ENCODE measurements at places on chromosomes 4 and X.

DNA sequence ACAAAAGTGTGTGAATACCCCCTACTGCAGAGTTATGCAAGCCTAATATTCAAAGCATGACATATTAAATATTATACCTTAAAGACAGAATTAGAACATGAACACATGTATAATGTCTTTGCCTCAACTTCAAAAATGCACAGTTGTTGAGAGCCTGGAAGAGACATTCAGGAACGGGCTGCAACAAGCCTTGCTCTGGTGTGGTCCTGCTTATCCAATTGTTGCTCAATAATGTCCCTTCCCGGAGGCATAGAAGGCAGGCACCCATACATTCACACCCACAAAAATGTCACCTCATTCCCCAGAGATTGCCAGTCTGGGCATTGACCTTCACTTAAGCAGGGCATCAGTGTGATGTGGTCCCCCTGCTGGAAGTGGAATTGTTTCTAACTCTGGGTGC, 238.8 kb downstream of the CBR4 start:
- DNase-seq = no peak

GRCh38 chrX:34629572-34629971, 27.5 kb downstream of the TMEM47 start:
- no peak for DNase-seq

GRCh38 chrX:130680164-130681035, 222.6 kb downstream of the ENOX2 start:
- no peak for DNase-seq

DNA sequence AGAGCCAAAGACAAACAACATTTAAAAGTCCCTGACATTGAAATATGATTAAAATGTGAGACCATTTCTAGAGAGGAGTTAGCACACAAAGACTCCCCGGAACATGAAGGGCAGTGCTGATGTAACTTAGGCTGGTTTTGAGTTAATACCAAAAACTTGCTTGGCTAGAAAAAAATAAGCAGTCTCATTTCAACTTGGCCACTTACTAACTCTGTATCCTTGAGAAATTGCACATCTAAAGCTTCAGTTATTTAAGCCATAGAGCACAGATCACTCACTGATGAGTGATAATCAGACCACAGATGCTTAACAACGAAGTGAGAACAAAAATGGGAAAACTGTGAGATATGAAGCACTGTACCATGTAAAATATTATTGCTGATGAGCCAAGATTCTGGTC, 65.9 kb upstream of the MAOA start:
- DNase-seq = no peak

DNA sequence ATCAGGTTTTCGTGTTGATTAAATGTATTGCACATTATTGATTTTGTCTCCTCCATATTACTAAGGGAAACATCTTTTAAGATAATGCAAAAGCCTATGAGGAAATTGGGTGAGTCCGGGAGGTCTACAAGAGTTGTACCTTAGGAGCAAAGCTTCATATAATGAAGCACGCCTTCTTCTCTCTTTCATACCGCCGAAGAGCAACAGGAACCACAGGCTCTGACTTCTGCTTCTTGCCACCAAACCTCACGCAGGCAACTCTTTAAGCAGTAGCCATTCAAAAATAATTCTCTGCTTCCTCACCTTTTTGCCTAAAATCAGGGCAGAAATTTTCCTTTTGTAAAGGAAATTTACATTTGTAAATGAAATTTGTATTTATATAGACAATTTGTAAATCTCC, 139.6 kb downstream of the SPRY1 start:
- no peak for DNase-seq

DNA sequence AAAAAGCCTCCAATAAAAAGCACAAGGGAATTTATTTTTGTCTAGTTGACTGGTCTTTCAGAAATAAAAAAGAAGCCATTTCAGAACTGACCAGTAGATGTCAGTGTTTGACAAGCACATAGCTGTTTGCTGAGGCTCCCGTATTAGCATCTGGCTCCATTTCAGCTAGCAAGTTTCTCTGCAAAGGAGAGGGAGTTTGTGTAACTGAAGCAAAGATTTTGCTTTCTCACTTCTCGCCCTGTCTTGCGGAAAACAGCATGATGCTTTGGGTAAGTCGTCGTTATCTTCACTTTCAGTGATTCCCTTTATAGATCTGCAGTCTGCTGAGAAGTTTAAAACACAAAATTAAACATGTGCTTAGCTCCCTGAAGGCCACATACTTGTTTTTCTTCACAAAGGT, 85.5 kb downstream of the CT47B1 start:
- no peak for DNase-seq

- no peak for DNase-seq
Measured at GRCh38 chrX:134929808-134930207, 61.0 kb upstream of the SMIM10 start.

DNA sequence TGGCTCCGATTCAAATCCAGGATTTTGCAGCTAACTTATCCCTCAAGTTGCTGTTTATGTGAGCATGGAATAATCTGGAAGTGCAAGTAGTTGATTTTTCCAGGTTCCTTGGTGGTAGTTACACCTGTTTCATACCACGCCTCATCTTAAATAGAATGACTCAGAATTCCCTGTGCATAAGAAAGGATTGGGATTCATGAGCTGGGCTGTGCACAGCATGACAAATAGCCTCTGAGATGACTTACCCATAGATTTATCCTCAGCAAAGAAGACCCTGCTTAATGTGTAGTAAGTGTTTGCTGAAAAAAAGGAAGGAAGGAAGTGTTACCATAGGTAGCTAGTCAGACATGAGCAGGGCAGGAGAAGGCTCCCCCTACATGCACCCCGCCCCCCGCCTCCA, 777.7 kb upstream of the ADGRL3 start:
- DNase-seq = no peak

GRCh38 chrX:137548261-137548660, 17.7 kb upstream of the ZIC3 start:
- no peak for DNase-seq

- DNase-seq = no peak
Measured at GRCh38 chr4:5142726-5143125, 91.4 kb downstream of the STK32B start.

DNA sequence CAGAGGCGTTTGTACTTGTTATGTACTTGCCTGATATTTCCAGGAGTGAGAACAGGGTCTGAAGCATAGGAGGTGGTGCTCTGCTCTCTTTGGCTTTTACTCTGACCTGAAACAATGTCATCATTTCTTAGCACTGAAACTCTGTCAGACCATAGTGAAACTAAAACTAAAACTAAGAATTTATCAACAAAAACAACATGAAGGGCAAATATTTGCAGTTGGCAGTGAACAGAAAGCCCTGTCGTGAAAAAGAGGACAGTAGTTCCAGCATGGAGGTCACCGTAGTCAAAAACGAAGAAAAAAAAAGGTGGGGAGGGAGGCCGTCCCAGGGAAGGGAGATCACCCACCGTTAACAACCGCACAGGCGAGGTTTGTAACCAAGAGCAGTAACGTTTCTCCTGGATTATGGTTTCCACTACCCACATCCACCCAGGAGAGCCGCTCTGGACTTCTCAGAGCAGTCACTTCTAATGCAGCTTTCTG, 97.5 kb downstream of the ANK2 start:
- DNase-seq = no peak

DNA sequence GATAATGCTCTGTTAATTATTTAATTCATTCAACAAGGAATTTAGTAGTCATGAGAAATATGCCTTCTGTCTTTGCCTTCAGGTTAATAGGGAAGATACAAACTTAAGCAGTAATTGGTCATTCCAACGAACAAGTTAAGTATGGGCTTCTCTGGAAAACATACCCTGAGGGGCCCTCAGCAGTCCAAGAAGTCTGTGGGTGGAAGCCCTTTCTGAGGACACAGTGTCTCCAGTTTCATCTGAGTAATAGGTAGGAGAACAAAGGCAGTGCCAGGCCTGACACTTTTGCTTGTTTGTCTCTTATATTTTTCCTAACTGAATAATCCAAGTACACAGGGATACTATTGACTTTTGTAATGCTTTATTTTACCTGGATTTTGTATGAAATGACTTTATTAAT, 262.5 kb downstream of the FBXW7 start:
- DNase-seq = no peak

DNA sequence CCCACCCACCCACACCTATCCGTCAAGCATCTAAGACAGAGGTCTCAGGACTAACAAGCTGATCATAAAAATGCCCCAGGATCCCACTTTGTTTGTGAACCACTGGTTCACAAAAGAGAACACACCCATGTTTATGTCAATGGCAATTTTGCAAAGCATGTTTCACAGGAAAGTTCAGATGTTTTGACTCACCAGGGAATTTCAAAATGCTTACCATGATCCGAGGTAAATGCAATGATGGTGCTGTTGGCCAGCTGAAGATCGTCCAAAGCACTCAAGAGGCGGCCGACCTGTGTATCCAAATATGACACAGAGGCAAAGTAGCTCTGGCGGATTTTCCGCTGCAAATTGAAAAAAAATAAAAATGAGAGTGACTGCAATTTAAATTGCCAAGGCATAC, 15.0 kb downstream of the IDS start:
- no peak for DNase-seq

GRCh38 chrX:149476513-149476912, 28.6 kb downstream of the IDS start:
- no peak for DNase-seq

DNA sequence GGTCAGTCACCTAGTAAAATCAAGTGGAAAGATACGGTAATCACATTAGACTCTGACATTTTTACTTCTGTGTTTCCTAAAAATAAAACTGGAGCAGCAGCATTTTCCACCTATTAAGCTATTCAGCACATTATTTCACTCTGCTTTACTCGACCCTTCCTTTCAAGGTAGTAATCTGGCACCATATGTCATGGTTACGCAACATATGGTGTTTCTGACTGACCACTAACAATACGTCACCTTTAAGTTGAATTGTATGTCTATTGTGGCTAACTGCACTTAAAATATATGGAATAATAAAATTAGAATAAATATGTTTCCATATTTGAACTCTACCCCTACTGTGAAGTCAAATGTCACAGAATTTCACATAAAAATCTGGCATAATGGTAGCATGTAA, 168.8 kb downstream of the CDS1 start:
- DNase-seq = no peak

DNA sequence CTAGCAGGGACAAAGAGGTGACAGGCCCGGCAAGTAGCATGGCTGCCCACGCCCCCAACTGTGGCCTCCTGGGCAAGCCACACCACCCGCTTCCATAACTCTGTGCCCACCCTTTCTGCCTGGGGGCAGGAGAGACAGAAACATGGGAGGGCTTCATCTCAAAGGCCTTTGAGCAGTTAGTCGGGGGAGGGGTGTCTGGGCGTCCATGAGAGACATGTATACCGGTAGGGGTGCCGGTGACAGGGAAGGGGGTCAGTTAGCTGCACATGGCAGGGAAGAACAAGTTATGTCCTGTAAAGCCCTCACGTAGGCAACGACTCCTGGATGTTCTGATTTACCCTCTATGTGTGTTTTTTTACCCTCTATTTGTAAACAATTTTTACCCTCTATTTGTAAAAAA, 9.3 kb downstream of the PDZD4 start:
- DNase-seq = no peak

DNA sequence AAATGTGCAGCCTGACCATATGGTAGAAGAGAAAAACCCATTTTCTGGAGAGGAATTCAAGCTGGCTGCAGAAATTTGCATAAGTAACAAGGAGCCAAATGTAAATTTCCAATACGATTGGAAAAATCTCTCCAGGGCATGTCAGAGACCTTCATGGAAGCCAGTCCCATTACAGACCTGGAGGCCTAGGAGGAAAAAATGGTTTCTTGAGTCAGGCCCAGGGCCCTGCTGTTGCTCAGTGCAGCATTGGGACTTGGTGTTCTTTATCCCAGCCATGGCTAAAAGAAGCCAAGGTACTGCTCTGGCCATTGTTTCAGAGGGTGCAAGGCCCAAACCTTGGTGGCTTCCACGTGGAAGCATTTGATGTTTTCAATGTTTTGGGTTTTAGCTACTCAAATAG, 70.6 kb downstream of the MAGEC2 start:
- no peak for DNase-seq

DNA sequence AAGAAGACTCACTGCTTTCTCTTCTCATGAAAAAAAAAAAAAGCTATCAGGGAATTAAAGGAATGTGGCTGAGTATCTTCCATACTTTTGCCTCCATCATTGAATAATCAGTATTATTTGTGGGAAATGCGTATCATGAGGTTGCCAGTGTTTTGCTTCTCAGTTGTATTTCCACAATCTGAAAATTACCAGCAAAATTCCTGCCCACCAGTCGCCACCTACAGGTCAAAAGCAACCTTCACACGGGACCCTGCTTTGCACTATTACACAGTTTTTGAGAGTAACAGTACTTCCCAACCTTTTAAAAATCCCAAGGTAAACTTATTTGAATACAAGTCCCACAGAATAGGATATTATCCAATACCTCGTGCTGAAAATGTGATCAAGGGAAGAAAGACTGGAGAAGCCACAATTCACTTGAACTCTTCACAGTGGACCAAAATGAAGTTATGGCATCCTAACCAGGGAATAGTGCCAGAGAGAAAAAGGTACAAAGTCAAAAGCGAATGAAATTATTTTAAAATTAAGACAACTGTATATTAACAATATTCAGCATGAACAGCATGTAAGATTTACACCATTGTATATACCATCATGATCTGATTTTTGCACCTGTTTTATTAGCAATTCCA, 30.4 kb downstream of the PGRMC1 start:
- no peak for DNase-seq

GRCh38 chr4:113809311-113809710, 47.8 kb upstream of the CAMK2D start:
- DNase-seq = no peak

GRCh38 chr4:33658971-33659370, 2585.3 kb downstream of the ARAP2 start:
- no peak for DNase-seq

- DNase-seq = no peak
Measured at GRCh38 chr4:26995316-26995715, 134.7 kb downstream of the STIM2 start.

DNA sequence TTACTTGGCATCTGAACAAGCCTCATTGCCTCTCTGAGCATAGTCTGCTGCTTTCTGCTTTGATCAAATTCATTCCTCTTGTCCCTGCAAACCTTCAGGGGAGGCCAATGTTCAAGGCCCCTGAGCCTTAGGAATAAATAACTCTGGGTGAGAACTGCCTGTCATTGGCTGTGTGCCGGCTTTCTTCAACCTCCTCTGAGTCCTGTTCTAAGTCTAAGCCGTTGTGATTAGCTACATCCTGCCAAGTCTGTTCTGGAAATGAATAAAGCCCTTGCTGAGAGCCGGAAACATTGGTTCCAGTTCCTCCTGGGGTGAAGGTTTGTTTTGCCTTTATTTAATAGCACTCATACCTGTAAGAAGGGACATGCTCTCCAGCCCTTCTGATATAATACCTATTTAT, 13.8 kb downstream of the RNF4 start:
- DNase-seq = no peak

GRCh38 chrX:152450076-152450475, 1.0 kb downstream of the GABRA3 start:
- no peak for DNase-seq
